ENCODE measurements at places on chromosomes 12 and 14.

DNA sequence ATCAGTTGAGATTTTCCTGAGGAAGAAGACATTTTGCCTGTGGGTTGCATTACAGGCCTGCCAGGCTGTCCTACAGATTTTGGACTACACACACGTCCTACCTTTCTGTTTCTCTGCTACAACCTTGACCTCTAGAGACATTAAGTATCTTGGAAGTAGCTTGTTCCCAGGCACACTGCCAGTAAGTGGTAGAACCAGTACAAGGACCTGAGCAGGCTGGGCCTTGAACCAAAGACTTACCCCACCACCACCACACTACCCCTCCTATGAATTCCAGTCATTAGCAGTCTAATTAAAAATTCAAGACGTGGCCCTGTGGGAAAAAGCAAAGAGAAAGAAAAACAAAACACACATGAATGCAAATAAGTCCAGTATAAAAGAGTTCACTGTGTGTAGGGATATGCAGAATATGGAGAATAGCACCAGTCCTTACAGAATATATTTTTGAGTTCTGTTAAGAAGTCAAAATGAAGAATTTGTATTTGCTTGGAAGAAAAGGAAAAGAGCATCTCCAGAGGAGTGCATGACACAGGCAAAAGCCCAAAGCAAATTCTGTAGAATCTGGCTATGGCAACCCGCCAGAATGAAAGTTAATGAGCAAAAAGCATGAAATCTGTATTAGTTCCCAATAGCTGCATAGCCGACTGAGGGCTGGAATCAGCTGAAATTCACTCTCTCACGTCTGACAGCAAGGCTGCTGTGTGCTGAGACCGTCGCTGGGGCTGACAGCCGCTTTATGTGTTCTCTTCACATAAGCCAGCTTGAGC lies 74.3 kb upstream of the ST8SIA1 start:
- no peak for DNase-seq

DNA sequence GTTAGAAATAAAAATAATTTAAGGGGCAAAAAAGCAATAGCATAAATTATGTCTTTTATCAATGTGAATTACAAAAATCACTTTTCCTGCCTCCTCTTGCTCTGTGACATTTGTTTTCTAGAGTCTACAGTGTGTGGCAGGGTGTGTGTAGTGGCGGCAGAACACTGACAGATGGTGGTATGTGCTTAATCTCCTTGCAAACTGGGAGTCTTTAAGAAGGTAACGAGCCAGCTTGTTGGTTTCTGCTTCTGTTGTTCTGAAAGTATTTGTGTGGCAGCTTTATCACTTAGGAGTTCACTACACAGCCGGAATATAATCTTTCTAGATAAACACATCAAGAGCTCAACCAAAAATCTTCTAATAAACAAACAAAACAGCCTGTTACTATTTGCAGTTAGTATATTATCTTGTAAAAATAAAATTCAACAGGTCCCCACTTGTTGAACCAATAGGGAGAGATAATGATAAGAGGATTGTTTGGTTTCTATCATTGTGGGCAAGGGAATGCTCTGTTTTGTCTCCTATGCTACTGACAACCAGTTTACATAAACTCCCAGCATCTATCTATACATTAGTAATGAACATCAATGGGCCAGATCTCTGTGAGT lies 13.0 kb downstream of the CDKL1 start:
- no peak for DNase-seq

DNA sequence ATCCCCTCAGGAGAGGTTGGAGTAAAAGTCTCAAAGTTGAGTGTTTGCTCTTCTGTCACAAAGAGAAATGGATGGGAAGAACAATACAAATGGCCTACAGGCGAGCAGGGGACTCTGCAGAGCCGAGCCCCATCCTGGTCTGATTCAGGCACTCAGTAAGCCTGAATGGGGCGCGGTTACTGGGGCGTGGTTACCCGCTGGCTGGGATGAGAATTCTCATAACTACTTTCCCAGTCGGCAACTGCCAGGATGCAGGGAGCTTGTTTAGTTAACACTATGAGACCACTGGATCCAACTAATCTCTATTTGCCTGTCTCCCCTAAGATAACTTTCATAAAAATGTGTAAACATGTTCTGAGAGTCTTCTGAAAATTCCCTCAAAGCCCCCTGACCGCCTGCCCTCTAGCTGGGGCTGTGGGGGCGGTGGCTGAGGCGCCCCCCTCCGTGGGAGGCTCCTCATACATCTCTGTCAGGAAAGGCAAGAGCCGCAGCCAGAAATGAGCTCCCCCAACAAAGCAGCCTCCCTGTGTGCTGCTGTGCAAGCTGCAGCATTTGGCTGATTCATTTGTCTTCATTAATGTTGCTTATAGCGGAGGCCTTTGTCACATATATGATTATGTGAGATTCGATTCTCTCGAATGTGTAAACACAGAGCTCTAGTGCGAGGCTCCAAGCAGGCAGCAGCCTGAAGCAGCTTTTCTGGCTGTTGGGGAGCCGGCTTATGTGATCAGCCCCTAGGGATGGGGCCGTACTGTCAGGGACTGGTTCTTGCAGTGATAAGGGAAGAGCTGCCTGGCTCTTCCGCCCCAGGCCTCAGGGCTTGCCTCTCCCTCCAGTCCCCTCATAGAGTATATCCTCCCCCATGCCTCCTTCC lies 126.1 kb upstream of the ARHGAP5 start:
- no peak for DNase-seq

DNA sequence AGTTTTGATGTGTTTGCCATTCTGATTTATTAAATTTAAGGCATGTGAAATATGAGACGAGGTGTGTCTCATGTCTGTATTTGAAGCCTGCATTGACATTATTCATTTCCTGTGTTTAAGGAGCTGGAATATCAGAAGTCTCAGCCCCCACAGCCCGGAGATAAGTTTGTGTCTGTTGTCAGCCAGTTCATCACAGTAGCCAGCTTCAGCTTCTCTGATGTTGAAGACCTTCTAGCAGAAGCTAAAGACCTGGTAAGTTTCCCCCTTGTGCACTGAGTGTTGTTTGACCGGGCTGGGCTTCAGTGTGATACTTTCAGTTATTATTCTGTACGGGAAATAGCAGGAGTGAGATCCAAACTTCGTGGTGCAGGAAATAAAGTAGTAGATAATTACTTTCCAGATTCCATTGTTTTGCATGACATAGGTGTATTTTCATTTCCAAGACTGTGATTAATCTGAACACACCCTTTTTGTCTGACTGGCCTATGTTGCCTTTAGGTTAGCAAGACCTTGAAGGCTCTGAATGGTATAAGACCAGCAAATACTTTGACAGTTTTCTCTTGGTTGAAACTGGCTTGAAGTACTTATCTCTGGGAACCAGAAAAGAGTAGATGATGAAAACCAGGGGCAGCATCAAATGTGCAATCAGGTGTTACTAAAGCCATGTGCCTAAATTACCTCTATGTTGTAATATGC lies 101.5 kb downstream of the GPR135 start:
- no peak for DNase-seq

- DNase-seq: no peak
These were observed 324.5 kb downstream of the PCNX1 start for GRCh38 chr14:71231521-71232393.

GRCh38 chr14:100738269-100738691 lies 11.6 kb downstream of the DLK1 start:
- no peak for DNase-seq

DNA sequence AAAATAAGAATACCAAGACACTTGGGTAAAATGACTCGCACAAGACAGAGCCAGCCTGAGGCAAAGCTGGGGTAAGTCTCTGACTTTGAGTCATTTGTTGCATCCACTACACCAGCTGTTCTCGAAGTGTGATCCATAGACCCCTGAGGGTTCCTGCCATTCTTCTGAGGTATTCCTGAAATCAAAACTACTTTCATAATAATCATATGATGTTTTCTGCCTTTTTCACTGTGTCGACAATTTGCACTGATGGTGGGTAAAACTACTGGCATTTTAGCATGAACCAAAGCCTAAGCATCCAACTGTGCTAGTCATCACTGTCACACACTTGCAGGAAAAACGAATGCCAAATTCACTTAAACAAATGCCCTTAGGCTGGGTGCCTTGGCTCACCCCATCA lies 135.5 kb upstream of the FUT8 start:
- DNase-seq: no peak

- DNase-seq: no peak
These were observed 1351.1 kb downstream of the TMEM121 start for GRCh38 chr14:106877517-106877916.

GRCh38 chr12:31477687-31478086 lies 113.2 kb downstream of the DENND5B start:
- no peak for DNase-seq
